ENCODE measurements at places on chromosomes 6 and 20.
A peak's percentile ranks its signal among the peaks of the same experiment; 100 is the strongest.

DNA sequence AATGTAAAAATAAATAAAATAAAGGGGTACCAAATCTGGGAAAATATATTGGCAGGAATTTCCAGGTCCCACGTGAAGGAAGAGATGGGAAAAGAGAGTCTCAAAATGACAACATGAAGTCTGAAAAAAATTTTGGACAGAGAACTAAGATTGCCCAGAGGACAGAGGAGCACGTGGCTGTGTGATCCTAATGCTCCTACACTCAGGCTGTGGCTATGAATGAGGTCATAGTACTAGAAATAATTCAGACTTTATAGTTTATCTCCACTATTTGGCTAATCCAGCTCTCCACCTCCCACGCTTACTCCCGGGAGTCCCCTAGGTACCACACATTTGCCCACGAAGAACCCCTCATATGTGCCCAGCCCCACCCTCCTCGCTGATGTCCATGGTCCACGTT, 42.8 kb upstream of the STMND1 start:
- DNase-seq: no peak

DNA sequence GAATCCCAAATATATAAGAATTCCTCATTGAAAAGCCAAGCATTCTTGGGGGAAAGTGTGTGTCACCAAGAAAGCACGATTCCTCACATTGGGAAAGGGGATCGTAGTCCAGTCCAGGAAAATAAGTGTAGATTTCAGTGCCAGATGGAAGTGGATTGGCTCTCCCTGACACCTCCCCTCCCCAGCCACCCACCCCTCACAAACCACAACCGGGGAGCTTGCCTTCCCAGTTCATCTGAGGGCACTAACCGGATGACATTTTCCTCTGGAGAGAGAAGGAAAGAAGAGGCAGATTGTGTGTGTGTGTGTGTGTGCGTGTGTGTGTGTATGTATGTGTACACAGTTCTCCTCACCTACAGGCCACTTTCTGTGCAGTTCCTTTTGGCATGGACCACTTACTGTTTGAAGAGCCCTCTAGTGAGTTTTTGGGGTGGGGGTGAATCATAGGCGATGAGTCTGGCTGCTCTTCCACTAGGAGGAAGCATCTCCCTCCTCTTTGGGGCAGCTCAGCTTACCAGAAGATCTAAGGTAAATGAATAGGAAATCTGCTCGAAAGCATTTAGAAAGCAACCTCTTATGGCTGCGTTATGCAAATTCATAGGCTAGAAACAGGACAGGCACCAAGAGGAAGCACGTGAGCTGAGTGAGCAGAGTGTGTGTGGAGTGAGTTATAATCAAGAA, 20.8 kb downstream of the DAAM2 start:
- DNase-seq: peak; percentile 99

DNA sequence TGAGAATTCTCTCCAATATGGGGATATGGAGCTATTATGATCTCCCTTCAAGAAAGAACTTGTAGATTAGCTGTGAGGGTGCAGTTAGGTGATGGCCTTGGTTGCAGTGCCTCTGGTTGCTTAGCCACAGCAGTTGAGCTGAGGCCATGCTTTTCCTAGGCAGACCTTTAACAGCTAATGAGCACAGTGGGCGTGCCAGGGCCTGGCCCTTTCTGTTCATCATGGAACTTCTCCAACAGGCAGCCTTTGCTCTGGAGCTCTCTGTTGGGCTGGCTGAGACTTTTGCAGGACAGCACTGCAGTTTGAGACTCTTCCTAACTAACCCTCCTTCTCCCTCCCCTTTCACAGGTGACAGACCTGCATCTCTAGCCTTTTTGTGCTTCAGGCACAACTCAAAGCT, 39.7 kb upstream of the TMEM170B start:
- no peak for DNase-seq

- no peak for DNase-seq
Observed at GRCh38 chr6:1614448-1615150, 4.9 kb downstream of the FOXC1 start.

DNA sequence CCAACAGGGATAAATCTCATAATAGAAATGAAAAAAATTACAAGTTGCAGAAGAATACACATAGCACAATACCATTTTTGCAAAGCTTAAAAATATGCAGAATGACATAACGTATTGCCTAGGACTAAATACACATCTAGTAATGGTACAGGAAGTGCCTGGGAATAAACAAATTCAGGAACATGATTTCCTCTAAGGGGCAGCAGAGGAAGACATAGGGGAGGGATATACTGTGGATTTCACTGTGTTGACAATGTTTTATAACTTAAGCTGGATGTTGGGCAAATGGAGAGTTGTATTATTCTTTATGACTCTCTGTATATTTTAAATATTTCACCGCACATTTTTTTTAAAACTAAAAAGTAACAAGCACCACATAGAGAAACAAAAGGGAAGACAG, 5.6 kb upstream of the GLO1 start:
- DNase-seq: no peak

GRCh38 chr6:43436577-43437282, 9.4 kb downstream of the ABCC10 start:
- DNase-seq: peak; percentile 67

DNA sequence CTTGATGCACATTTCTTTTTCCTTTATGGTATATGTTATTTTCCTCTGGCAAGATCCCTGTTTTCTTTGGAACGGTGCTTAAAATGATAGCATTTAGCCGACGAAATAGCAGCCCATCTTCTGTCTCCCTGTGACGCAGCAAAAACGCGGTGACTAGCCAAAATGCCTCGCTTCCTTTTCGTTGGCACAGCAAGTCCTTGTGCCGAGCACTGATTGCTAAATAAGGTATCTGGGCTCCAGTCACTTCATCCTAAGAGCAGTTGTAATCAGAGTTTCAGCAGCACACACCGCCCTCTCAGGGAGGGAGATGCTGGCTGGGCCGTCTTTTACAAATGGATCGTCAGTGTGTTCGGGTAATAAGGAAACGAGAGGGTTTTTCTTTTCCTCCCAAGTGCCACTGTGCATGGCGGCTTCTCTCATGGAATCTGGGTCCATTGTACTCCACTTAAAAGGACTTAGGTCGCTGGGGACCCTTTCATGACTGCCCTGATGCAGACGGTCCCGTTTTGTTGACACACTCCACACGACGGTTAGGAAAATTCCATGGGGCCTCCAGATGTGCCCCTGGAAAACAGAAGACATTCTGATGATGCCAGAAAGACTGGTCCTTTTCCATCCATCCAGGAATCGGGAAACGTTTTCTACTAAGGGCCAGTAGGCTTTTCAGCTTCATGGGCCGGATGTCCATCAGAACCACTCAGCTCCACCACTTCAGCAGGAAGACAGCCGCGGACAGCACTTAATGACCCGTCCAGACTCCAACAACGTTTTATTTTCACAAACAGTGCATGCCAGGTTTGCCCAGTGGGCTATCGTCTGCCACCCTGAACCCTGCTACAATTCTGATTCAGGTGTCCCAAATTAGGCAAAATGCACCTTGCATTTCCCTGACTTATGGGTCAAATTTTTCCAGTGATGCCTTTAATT, 185.5 kb downstream of the CDH4 start:
- peak; percentile 88 for DNase-seq

GRCh38 chr20:4844751-4845465, 123.2 kb downstream of the PRND start:
- no peak for DNase-seq

GRCh38 chr6:25541228-25541627, 110.8 kb upstream of the SCGN start:
- DNase-seq: no peak
